Tibial nerve (tissue), 4 donors: ENCODE measurements at places on chromosomes 11 and 22. TPM values are rescaled to one million over a fixed set of nuclear protein-coding genes. Genes with fewer than 3 reads are reported as not detected.

GRCh38 chr22:49597428-49598039 lies 230.1 kb downstream of the BRD1 start:
- no peaks in the 10 kb centered on the region for H3K4me1 ChIP-seq
- H3K27ac ChIP-seq, result no peak overlapping the region
- no peaks in the 10 kb centered on the region for H3K27me3 ChIP-seq
- H3K4me3 ChIP-seq, result no peak overlapping the region
- no peaks in the 10 kb centered on the region for H3K36me3 ChIP-seq

The LRFN4 gene
- total RNA-seq, result 9.4 TPM

DNA sequence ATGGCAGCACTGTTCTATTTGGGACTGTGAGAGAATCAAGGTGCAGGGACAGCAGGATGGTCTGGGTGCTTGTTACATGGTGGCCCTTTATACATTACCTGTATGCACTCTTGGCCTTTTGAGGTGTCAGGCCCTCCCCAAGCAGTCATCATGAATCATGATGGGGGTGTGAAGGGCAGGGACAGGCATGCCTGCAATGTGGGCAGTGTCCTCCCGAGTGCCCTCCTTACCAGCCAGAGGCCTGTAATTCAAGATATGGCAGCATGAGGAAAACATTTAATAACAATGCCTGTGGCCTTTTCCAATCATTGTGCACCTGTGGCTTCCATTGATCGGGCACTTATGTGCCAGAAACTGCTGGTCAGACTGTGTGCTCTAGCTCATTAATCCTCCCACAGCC lies 25.5 kb upstream of the CYP2D6 start:
- H3K27me3 ChIP-seq, result no peaks in the 10 kb centered on the region
- DNase-seq, result no peak
- H3K4me1 ChIP-seq, result no peaks in the 10 kb centered on the region
- H3K27ac ChIP-seq, result no peak overlapping the region
- H3K4me3 ChIP-seq, result no peak overlapping the region

DNA sequence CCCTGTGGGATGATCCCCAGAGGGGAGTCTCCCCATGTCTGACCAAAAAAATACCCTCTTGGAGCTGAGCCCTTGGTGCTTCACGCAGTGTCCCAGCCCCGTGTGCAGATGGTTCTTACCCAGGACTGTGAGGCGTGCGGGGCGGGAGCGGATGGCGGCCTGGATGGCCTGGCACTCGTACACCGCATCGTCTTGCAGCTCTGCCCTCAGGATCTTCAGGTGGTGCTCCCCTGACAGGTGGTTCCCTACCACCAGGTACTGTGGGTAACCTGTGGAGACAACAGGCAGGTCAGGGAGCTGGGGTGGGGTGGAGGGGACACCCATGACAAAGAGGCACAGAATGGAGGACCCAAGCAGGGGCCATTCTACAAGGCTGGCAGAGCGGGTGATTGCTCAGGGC lies 165.7 kb downstream of the ST3GAL4 start:
- H3K4me3 ChIP-seq, result no peak overlapping the region
- H3K27me3 ChIP-seq, result no peaks in the 10 kb centered on the region
- H3K36me3 ChIP-seq, result no peaks in the 10 kb centered on the region
- no peak overlapping the region for H3K27ac ChIP-seq

The FAM180B gene
- total RNA-seq, result 3.3 TPM

The APOL4 gene
- 1.2 TPM for total RNA-seq
